ENCODE measurements at places on chromosomes 1 and 21. TPM values are rescaled to one million over a fixed set of nuclear protein-coding genes. Genes with fewer than 3 reads are reported as not detected.

The ETV3L gene
- total RNA-seq, result not detected

The SEC16B gene
- total RNA-seq, result 0.78 TPM

The SEMA4A gene
- 13.6 TPM for total RNA-seq

The PAPPA2 gene
- total RNA-seq, result 13.1 TPM

The SH2D2A gene
- not detected for total RNA-seq

The EFNA3 gene
- 7.6 TPM for total RNA-seq

The TCHH gene
- not detected for total RNA-seq

The RAVER2 gene
- total RNA-seq, result 22.9 TPM

The SLC35E2B gene
- 61.6 TPM for total RNA-seq

The KLHL21 gene
- total RNA-seq, result 8.7 TPM

The PSEN2 gene
- 28.2 TPM for total RNA-seq

The FAM72B gene
- total RNA-seq, result 1.7 TPM

The ATP6V1G3 gene
- total RNA-seq, result not detected
